Stimulated activated CD8-positive, alpha-beta memory T cell treated with anti-CD3 and anti-CD28 coated beads, Interleukin-4, amount 100 ng/mL, for 48 hours (primary cell): ENCODE measurements at places on chromosomes 6 and 20.

GRCh38 chr6:70424291-70424690 is 11.0 kb downstream of the FAM135A start:
- DNase-seq: no peak

GRCh38 chr6:125192610-125192930 is 39.0 kb downstream of the TPD52L1 start:
- no peak for DNase-seq

- no peak for DNase-seq
Observed at GRCh38 chr20:34311118-34312023, 8.2 kb upstream of the AHCY start.

DNA sequence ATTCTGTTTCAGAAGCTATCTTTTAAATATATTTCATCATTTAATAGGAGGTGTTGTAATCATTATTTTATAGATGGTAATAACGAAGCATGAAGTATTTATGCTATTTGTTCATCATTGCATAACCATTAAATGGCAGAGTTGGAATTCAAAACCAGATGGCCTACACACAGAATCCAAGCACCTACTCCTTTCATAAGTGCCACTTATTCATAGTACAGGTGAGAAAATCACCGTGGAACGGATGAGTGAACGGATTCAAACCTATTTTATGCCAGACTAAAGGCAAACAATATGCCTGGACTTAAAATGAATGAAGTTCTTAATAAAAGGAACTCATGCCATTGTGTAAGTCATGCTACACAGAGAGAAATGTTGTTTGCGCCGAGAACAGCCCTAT is 397.9 kb upstream of the ADGRB3 start:
- DNase-seq: no peak

DNA sequence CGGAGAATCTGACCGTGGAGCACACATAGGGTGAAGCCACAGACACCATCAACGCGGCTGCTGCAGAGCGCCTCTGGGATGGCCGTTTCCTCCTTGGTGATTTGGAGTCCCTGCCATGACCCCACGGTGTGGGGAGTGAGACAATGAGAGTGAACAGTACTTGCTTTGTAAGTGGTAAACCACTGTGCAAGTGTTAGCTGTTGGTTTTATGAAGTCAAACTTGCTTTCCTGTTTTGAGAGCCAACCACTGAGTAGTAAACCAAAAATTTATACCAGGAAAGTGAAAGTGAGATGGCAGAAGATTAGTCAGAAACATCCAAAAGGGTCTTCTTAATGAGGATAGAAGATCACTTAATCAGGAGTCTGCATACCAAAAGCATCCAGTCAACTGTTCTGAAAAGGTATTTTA is 160.7 kb downstream of the FOXC1 start:
- DNase-seq: peak; percentile 65

DNA sequence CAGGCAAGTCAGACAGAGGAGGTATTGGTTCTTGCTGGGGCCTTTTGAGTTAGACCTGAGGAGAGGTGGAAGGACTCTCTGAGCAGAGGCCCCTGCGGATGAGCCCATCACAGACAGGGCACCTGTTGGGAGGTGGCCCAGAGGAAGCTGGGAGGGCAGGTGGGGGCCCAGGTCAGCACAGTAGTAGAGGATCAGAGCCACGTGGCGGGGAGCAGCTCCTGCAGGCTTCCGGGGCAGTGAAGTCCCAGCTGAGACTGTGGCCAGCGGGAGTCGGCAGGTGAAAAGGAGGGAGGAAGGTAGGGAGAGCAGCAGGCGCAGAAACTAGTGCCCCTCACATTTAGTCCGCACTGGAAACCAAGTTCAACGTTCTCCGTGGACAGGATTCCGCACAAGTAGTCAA is 61.8 kb downstream of the RSPH3 start:
- no peak for DNase-seq

GRCh38 chr6:153231048-153231646 is 100.1 kb upstream of the RGS17 start:
- DNase-seq: peak; percentile 71

DNA sequence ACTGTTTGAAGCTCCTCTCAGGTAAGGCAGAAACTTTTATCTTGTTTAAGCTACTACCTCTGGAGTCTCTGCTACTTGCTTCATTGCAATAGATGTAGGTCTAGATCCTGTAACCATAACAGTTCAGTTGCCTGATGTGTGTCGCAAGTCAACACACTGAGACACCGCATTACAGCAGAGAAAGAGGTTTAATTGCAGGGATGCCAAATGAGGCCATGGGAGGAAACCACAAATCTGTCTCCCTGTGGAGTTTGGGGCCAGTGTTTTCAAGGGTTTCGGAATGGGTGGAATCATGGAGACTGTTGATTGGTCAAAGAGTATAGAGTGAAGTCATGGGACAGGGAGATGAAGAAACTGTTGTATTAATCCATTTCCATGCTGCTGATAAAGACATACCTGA is 57.1 kb upstream of the RBM24 start:
- no peak for DNase-seq

DNA sequence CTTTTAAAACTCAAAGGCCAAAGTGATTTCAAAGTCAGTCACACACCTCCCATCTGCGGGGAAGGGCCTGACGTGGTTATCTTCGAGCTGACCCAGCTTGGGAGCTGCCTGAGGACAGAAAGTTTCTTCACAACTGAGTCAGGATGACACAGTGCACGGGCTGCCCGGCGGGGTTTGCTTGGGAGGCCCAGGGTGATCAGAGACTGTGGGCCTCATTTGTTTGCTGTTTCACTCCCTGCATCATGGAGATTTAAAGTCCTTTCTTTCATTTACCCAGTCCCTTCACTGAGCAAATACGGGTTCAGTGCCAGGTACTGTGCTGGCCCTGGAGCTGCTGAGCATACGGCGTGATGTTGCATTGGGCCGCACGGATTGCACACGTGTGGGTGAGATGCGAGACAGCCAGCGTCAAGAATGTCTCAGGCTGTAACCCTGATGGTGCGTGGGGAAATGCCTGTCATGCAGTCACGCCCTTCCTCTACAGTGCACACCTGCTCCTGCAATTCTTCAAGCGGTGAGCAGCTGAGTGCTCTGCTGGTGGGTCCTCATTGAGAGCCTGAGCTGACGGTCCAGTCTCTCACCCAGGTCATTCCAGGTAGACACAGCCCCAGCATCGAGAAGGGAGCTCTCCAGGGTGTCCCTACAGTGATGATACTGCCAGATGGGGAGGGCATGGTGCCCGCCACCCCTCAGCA is 82.7 kb upstream of the PMEPA1 start:
- DNase-seq: no peak

GRCh38 chr6:44725070-44725469 is 337.6 kb downstream of the CDC5L start:
- peak; percentile 16 for DNase-seq

DNA sequence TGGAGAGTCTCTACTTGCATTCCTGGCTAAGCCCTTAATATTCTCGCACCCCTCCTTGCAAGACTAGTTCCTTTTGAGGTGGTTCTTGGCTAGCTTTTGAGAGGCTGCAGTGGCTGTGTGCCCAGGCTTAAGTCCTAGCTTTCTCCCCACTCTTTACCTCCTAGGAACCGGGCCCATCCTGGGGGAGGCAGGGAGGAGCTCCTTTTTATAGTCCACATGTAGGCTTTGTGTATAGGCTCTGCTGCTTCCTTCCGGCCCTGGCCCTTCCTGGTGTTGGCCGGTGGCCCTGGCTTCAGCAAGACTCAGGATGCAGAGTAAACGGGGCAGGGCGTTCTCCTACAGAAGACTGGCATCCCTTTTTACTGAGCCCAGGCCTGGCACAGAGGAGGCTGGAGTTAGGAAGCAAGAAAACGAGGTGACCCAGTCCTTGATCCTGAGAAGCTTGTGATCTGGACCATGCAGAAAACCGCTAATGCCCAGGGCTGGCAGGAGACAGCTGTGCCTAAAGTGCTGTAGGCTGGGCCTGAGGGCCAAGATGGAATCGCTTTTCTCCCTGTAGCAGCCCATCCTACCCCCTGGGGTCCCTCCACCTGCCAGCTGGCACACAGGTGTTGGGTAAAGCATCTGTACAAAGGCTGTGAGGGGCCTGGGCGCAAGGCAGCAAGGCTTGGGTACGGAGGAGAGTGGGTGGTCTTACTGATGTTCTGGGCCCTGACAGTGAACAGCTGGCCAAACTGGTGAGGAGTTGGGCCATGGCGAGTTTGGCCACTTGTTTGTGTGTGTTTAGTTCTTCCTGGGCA is 8.7 kb downstream of the PLCG1 start:
- DNase-seq: no peak

DNA sequence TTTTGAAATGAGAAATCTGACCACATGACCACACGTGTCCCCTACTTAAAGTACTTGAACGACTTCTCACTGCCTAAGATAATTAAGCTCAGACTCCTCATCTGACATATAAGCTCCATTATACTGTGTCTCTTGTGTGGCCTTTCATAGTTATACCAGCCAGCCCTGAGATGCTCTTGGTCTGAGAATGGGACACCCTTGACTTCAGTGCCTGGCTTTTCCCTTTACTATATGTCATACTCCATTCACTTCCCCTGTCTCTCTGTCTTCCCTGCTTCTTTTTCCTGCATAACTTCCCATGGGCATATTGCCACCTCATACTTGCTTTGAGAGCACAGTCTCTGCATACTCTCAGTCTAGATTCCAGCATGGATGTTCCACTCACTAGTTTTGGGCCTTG is 53.4 kb upstream of the TINAG start:
- DNase-seq: no peak

DNA sequence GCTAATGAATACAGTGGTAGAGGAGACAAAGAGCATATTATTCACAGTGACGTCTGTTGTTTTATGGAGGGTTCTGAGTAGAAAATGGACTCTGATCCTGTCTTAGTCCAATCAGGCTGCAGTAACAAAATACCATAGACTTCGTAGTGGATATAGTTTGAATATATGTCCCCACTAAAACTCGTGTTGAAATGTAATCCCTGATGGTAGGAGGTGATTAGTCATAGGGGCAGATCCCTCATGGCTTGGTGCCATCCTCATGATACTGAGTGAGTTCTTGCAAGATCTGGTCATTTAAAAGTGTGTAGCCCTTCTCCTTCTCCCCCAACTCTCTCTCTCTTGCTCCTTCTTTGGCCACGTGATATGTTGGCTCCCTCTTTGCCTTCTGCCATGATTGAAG is 82.5 kb downstream of the CD83 start:
- DNase-seq: no peak

GRCh38 chr6:112252571-112253497 is 1.5 kb downstream of the LAMA4 start:
- DNase-seq: no peak

DNA sequence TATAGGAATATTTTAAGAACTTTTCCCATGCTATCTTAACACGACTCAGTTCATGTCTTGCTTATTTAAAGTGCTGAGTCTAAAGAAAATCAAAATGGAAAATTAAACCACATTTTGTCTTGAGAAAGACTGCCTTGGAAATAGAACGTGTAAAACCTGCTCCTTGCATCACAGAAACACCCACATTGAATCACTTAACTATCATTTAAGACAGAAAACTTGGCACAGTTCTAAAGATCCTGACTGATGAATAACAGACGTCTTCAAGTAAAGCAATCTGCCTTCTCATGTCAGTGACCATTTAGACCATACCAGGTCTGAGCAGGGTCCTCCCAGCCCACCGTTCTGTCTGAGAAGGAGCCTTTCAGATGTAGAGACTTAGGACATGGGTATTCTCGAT is 7.4 kb downstream of the PERP start:
- no peak for DNase-seq

GRCh38 chr20:25049261-25050060 is 8.5 kb downstream of the ACSS1 start:
- no peak for DNase-seq

DNA sequence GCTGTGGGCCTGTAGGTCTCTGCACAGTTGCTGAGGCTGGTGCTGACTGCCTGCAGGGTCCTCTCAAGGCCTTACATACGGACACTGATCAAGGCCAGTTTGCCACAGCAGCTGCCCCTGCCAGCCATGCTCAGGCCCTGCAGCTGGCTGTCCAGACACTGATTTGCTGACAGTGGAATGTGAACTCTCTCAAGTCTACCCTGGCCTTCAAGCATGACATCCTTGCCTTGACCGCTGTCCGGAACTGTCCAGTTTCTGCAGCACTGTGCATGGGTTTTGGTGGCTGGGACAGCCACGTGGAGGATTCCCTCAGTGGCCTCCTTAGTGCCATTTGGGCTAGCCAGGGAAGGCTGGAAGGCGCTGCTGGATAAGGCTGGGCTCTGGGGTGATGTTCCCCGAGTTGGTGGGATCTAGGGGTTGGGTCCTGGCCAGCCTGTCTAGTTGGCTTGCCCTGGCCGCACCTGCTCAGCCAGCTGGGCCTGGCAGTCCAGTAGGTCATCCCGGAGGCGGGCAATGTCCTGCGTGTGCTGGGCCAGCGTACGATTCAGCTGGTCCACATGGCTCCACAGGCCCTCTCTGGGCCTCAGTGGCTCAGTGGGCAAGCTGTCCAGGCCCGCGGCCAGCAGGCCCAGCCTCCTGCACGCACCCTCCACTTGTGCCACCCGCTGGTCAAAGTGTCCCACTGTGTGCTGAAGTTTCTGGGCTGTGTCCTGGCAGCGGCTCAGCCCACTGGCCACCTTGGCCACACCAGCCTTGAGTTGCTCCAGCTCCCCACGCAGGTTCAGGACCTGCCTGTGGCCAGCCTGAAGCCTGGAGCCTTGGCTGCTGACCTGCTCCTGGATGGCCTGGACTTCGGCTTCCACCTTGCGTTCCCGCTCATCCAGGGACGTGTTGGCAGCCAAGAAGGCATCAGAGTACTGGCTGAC is 5.5 kb downstream of the EMILIN3 start:
- no peak for DNase-seq

- DNase-seq: no peak
Observed at GRCh38 chr6:119442776-119443184, 93.2 kb upstream of the MAN1A1 start.

- DNase-seq: peak; percentile 77
Observed at GRCh38 chr20:5788385-5788895, 38.2 kb downstream of the SHLD1 start.

- no peak for DNase-seq
Observed at GRCh38 chr6:14934013-14934412, 311.9 kb upstream of the JARID2 start.

GRCh38 chr20:32052778-32053362 is 828 bp downstream of the HCK start:
- DNase-seq: no peak

- DNase-seq: no peak
Observed at GRCh38 chr20:16124911-16125776, 448.1 kb downstream of the KIF16B start.

- no peak for DNase-seq
Observed at GRCh38 chr20:11445891-11446290, 471.8 kb upstream of the BTBD3 start.

DNA sequence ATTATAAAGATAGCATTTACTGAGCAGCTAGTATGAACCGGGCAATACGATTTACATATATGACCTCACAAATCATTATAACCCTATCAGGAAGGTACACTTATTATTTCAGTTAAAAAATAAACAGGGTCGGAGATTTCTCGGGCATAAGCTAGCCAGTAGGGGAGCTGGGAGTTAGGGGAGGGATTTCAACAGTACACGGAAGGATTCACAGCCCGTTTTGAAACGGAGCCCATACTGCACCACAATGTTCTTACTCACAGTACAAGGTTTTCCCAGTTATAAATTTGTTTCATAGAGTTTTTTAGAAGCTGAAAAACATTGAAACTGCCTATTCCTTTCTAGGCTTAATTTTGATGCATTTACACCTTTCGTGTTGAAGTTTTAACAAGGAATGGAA is 607.1 kb downstream of the HDGFL1 start:
- no peak for DNase-seq
